Stimulated activated CD4-positive, alpha-beta T cell treated with anti-CD3 and anti-CD28 coated beads, Interleukin-1b, Interleukin-23, amount 100 ng/mL, for 48 hours (primary cell): ENCODE measurements at places on chromosomes 4 and X.

DNA sequence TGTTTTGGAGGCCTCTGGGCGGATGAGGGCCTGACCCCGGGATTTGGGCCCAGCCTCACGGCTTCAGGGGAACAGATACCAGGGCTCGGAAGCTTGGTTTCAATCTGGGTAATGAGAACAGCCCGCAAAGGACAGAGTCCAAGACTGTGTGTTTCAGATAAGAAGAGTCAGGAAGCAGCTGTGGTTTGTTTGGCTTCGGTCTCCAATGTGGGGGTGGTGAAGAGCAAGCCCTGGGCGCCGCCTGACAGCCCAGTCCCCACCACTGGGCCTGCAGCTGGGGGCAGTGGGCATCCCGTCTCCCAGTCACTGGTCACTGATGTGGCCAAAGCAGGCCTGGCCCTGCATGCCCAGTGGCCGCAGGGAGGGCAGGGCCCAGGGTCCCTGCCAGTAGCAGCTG, 9.1 kb downstream of the WFS1 start:
- DNase-seq, result no peak

- no peak for DNase-seq
These were observed 70.3 kb downstream of the STIM2 start for GRCh38 chr4:26930964-26931363.

DNA sequence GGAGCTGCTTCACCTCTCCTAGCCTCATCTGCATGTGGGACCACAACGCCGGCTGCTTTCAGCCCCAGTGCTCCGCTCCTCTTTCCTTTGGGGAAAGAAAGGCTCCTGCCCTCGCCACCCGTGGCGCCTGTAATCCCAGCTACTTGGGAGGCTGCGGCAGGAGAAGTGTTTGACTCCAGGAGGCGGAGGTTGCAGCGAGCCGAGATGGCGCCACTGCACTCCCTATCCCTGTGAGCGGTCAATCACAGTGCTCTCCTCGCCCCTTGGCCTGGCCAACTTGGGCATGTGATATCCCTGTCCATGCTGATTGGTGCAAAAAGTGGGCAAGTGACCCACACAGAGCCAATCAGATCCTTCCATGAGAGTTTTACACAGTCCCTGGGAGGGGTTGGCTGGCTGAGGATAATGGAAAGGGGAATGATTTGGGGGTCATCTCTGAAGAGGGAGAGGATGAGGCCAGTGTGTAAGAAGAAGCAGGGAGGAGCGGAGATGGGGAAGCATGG, 56.2 kb downstream of the WFS1 start:
- DNase-seq, result no peak

DNA sequence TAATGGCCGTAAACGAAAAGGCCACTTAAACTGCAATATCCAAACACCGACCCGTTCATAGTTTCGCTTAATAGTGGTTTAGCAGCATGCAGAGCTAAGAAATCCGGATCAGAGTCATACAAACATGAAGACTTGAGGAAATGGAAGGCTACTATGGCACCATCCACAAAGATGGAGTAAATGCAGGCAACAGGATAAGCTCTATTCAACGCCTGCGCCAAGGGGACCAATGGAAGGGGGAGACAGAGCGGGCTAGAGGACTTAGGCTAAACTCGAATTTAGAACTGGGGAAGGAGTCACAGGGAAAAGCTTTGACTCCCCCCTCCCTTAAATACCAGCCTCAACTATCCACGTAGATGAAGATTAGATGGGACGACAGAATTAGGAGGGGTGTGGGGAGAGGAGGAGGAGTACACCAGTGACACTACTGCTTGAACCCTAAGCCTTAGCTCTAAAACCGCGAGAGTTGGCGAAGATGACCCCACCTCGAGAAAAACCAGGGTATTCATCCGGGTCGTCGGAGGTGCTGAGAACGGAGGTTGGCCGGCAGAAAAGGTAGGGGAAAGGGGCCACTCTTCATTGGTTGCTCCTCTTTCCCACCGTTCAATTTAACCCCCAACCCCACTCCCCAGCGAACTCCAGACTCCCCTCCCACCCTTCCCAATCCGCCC, 3.5 kb downstream of the HUWE1 start:
- DNase-seq, result peak; percentile 50

DNA sequence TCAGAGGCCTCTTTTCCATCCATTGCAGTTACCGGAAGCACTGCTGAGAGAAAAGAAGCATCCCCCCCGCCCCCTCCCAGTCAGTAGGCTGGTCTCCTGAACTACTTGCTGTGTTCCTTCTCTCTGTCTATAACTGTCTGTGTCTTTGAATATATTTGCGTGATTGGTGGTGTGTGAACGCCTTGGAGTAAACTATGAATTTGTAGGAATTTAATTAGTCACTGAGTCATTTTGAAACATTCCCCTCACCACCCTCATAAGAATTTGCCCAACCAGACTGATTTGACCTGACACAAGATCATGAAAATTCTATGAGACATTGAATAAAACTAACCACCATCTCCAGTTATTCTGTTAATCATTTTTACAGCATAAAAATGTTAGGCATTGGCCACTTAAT, 6.7 kb upstream of the NXF3 start:
- DNase-seq, result no peak

DNA sequence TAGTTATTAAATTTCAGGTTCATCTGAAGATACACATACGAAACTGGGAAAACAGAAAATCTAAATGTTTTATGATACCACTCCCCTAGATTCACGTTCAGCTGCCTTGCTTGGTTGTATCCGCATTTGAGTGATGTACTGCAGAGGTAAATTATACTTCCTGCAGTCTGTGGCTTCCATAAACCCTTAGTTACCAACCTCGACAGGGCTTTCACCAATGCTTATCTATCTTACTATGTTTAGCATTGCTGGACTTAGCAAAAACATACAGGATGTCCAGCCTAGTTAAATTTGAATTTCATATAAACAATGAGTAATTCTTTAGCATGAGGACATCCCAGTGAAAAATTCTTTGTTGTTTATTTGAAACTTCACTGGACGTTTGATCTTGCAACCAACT, 108.8 kb downstream of the TMA16 start:
- DNase-seq, result no peak

DNA sequence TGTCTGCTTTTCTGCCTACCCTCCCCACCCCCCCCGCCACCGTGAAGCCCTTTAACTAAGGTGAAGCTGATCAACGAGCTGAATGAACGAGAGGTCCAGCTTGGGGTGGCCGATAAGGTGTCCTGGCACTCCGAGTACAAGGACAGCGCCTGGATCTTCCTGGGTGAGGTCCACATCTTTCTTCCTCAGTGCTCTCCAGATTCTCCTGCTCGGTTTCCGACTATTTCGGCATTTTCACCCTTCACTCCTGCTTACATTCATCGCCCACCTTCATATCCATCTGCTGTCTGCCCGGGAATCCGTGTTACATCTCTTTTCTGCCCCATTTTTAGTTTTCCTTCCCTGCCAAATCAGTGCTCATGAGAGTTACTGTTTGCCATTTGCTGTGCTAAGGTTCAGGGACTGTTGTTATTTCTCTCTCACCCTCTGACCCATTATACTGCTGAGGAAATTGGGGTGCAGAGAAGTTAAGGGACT, 459 bp downstream of the RBMX2 start:
- no peak for DNase-seq

- no peak for DNase-seq
These were observed 760 bp downstream of the UGT8 start for GRCh38 chr4:114599231-114599902.

GRCh38 chr4:106914223-106914622, 121.9 kb downstream of the DKK2 start:
- no peak for DNase-seq

GRCh38 chr4:38275331-38276100, 315.3 kb downstream of the PTTG2 start:
- DNase-seq, result no peak

DNA sequence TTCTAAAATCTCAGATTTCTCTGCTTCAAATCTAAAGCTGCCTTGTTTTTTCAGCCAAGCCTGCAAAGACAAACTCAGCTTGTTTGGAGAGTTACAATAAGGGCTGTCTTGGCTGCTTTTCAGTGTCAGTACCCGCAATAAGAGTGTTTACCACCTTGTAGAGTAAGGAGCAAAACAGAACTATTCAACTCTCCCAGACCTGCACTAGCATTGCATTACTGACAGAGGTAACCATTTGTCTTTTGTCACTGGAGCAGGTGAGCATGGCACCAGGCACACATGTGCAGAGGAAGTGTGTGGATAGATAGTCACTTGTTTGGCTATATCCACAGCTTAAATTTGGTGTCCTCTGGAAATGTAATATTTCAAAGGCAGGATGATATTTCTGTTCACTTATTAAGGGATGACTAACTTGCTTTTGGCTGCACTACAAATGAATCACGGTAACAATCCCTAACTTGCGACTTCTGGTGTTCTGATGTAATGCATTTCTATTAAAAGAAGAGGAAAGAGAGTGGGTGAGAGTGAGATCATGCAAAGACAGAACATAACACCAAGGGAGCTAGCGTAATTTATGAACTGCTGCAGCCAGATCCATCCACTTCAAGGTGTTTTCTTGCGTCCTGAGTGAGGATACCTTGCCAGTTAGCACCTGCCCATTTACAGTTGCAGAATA, 38.6 kb downstream of the PTCHD1 start:
- DNase-seq, result no peak

DNA sequence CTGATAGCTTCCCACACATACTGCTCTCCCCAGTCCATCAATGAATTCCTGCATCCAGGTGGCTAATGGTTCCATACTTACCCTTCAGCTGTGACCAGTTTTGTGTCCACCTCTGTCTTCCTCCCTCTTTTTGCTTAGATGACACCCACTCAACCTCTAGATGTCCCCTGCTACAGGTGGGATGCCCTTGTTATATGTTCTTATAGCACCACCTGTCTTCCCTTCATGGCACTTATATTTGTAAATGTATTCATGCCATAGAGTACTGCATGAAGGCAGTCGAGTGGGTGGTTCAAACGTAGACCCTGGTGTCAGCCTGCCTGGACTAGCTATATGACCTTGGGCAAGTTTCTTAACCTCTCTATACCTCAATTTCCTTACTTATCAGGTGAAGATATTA, 6.5 kb upstream of the USP46 start:
- DNase-seq, result no peak
